SK-N-SH (cell line): ENCODE measurements at places on chromosomes 4 and X. TPM values are rescaled to one million over a fixed set of nuclear protein-coding genes. Genes with fewer than 3 reads are reported as not detected.

- DNase-seq, result no peak
Observed at GRCh38 chr4:174215057-174215456, 68.4 kb downstream of the FBXO8 start.

FAM184B gene
- polyA plus RNA-seq, result not detected in 2 replicates

ODAM gene
- not detected in 2 replicates for polyA plus RNA-seq

- DNase-seq, result no peak
Observed at GRCh38 chr4:98470831-98471230, 187.6 kb downstream of the TSPAN5 start.

FMR1NB gene
- not detected in 2 replicates for polyA plus RNA-seq

GRCh38 chr4:100147198-100147597, 43.1 kb downstream of the DDIT4L start:
- DNase-seq, result no peak

GRCh38 chr4:100988876-100989275, 358.4 kb downstream of the PPP3CA start:
- DNase-seq, result no peak
